ENCODE measurements at places on chromosomes 7 and 10.
A peak's percentile ranks its signal among the peaks of the same experiment; 100 is the strongest.

GRCh38 chr10:20993830-20994527 is 96.9 kb upstream of the NEBL start:
- DNase-seq = no peak

DNA sequence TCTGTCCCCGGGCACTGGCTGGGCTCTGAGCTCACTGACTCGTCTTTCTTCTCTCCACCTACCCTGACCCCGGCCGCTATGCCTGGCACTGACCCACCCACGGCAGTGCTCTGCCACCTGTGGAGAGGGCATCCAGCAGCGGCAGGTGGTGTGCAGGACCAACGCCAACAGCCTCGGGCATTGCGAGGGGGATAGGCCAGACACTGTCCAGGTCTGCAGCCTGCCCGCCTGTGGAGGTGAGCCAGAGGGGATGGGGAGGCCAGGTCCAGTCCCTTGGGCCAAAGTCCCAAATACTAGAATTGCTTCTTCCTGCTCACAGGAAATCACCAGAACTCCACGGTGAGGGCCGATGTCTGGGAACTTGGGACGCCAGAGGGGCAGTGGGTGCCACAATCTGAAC is 27.3 kb downstream of the TBATA start:
- no peak for DNase-seq

DNA sequence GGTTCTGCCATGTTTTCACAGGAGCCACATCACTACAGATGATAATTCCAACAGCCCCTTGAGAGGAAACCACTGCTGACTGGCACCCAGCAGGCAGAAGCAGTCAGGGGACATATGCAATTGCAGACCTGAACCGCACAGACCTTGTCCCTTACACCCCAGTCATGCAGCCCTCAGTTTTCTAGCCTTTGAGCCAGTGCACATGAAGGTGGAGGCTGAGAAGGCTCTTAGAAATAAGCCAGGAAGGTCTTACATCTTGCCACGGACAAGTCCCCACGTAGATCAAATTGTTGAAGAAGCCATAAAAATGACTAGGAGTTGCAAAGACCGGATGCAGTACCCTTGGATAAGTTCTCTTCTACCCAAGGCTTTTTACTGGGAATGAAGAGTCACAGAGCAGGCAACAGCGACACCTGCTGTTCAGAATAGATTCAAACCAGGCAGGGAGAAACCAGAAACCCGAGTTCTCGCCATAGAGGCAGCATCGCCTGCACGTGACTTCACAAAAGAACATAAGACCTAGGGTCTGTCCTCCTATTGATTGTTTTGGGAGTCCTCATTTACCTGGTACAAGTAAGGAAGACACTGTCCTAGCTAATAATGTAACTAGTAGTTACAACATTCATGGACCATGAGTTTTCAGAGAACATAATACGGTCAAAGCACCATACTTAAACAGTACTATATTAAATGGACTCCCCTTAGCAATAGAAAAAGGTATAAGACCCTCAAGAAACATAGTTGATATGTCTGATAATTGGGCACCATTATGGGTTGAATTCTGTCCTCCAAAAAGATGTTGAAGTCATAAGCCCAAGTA is 11.1 kb downstream of the STEAP1B start:
- peak; percentile 83 for DNase-seq

DNA sequence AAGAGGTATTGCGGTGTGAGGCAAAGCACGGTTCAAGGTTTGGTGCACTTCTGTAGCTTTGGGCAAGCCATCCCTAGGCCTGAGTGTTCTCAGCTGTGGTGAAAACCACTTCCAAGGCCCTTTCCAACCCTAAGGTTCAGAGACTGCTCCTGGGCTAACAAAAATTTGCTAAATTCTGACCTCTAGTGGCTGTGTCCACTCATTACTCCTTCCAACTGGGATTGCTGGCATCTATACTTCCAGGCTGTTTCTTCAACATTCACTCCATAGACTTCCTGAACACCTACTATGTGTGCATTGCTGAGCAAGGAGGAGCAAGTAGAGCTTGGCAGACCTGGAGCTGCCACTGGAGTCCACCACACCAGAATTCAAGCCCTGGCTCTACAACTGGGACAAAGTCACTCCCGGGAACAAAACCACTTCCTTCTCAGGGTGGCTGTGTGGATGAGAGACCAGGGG is 29.3 kb upstream of the SH3PXD2A start:
- DNase-seq = no peak

- DNase-seq = no peak
These were observed 209.6 kb upstream of the SH2B2 start for GRCh38 chr7:102077081-102077480.

DNA sequence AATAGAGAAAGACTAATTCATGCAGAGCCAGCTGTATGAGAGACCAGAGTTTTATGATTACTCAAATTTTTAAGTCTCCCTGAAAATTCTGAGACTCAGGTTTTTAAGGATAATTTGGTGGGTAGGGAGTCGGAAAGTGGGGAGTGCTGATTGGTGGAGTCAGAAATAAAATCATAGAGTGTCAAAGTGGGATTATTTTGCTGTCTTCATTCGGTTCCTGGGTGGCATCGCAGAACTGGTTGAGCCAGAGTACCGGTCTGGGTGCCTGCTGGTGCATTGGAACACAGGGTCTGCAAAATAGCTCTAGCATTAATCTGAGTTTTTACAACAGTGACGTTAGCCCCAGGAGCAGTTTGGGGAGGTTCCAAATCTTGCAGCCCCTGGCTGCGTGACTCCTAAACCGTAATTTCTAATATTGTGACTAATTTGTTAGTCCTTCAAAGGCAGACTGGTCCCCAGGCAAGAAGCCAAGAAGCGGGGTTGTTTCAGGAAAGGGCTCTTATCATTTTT is 32.4 kb downstream of the GPRIN2 start:
- DNase-seq = no peak

GRCh38 chr7:96449094-96449493 is 127.2 kb upstream of the SLC25A13 start:
- no peak for DNase-seq

DNA sequence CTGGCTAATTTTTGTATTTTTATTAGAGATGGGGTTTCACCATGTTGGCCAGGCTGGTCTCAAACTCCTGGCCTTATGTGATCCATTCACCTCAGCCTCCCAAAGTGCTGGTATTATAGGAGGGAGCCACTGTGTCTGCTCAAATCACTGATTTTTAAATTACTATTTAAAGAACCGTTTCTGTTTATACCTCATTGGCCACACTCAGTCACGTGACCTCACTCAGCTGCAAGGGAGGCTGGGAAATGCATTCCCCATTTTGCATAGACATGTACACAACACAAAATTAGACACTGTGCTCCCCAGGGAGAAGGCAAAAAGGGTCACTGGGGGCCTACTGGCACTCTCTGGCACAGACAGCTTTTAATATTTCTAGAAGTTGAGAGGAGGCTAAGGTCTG is 13.6 kb upstream of the CALU start:
- no peak for DNase-seq

GRCh38 chr10:56012101-56012500 is 349.0 kb downstream of the ZWINT start:
- DNase-seq = no peak

DNA sequence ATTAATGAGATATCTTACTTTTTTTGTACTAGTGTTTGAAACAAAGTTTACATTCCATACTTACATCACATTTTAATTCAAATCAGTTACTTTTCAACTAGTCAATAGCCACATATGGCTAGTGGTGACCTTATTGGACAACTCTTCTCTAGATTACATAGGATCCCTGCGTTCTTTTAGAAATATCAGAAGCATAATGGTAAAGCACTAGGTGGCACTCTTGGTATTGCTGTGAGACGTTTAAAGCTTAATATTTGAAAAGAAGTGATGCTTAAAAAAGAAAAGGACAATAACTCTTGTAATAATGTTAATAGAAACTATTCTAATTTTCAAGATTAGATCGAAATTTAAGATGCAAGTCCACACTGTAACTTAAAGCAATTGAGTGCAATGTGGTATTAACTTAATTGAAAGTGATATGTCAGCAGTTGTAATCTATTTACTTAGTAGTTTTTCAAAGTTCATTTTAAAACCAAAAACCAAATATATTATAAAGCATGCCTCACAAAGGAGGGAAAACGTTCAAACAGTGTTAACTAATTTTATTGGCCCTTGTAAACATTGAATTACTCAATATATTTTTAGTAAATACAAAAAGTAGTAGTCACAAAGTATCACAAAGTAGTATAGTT is 339.1 kb downstream of the ATRNL1 start:
- no peak for DNase-seq

- no peak for DNase-seq
These were observed 6.2 kb downstream of the CALML3 start for GRCh38 chr10:5530846-5531557.

GRCh38 chr7:157577061-157577460 is 240.3 kb downstream of the DNAJB6 start:
- no peak for DNase-seq

DNA sequence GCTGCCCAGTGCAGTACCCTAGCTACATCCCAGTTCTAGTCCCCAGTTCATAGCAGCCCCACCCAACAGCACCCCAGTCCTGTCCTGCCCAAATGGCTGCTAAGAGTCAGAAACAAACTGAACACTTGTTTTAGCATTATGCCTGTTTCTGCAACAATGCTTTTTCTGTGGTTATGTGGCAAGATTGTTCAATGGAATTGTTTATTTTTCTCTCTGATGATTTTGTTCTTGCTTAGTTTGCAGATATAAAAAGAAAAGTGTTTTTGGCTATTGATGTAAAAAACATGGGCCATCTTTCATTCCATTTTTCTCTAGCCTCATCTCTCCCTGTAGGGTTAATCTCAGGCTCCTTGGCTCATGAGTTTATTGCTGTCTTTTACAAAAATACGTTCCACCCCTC is 42.5 kb downstream of the LRRC4 start:
- no peak for DNase-seq

- DNase-seq = no peak
These were observed 39.2 kb downstream of the ELMO1 start for GRCh38 chr7:37409461-37409860.

GRCh38 chr7:107173691-107174406 is 5.0 kb downstream of the HBP1 start:
- DNase-seq = no peak

- DNase-seq = no peak
These were observed at the start of gene TCERG1L for GRCh38 chr10:131311661-131312477. TSS of gene TCERG1L (minus strand) at chr10:131311721. CDS start at chr10:131311635, 86 bp downstream.

- no peak for DNase-seq
These were observed 253.3 kb downstream of the SEMA3A start for GRCh38 chr7:83941300-83941699.

- DNase-seq = no peak
These were observed 112.8 kb downstream of the KLF6 start for GRCh38 chr10:3672220-3672619.

DNA sequence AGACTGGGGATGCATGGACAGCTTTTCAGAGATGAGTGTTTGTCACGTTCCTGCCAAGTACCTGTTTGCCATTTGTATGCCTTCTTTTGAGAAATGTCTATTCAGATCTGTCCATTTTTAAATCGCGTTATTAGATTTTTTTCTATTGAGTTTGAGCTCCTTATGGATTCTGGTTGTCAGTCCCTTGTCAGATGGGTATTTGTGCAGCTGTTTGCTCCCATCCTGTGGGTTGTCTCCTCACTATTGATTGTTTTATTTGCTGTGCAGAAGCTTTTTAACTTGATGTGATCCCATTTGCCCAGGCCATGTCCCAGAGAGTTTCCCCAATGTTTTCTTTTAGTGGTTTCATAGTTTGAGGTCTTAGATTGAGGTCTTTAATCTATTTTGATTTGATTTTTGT is 5.5 kb upstream of the PRKAR1B start:
- no peak for DNase-seq

Measured in activated CD8-positive, alpha-beta memory T cell treated with anti-CD3 and anti-CD28 coated beads for 24 hours (primary cell).